Activated T-cell treated with anti-CD3 and anti-CD28 coated beads for 48 hours (primary cell): ENCODE measurements at places on chromosomes 3 and 15.
A peak's percentile ranks its signal among the peaks of the same experiment; 100 is the strongest.

DNA sequence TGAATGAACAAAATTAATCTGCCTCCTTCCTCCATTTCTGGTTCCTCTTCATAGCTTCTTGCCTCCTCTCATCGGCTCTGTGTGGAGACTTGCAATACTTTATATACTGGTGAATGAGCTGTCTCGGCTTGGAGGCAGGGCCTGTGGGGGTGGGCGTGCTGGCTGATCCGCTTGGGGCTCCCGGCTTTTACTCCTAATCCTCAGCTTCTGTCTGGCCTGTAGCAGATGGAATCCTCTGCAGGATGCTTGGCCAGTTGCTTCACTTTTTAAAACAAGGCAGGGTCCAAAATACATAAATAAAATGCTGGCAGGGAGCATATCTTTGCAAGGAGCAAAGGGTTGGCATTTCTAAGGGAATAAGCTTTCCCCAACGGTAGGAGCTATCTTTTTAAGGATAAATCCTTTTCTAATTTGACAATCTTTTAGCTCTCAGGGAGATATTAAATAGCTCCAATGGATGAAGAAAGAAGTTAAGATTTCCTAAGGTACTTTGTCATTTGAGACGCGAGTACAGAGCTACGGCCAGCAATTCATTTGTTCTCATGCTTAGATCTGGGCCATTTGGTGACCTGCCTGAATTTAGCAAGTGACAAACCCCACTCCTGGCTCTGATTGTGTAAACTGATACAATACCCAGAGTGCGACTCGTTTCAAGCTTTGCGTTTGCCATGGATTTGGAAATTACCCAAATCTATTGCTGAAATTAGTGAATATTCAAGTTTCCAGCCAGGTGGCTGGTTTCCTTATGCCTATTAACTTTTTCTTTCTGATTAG is 18.9 kb downstream of the SV2B start:
- DNase-seq, result no peak

- no peak for DNase-seq
These were observed 61.9 kb downstream of the CLDN1 start for GRCh38 chr3:190260301-190260700.

DNA sequence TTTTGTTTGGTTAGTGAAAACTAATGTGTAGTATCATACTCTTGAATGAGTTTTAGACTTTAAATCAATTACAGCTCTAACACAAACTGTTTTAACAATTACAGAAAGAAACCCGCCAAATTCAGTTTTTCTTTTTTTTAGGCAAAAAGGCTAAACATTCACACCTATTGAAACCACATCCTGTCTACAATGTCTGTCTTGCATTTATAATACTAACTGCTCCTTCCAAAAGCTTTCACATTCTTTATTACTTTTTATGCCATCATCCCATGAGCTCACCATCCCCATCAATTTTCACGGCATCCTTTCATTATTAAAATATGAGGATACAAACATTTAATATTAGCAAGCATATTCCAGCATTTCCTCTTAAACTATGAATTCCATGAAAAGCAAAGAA is 593.3 kb downstream of the FOXP1 start:
- no peak for DNase-seq

DNA sequence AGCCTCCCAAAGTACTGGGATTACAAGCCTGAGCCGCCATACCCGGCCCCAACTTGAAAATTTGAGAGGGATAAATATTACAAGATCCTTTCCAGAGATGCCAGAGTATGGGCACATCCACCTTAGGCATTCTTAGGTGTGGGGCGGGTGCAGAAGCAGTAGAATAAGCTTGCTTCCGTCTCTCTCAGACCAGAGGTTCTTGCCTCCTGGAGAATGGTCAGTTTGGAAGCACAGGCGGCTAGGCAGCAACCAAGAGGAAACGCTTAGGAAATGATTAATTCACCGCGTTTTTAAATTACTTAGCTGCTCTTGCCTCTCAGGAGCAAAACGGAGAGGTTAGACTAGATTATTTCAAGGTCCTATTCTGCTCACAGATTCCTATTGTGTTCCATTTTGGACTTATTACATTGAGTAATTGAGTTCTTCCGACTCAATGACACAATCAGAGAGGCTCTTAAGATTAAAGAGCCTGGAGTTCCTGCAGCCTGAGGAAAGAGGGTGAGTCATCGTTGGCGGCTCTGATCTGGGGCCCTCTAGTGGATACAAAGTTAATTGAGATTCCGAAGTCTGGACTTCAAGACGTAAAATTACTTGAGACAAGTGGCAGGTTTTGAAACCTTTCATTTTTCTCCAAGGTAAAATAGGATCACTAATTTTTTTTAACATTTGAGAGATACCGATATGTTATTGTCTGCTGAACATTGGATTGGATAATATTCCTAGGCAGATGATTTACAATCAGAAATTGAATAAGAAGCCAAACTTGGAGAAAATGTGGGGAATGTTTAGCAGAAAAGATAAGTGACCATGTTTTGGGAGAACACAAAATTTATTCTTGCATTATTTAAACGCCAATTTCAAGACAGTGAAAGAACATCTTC is 5.8 kb upstream of the TOPAZ1 start:
- peak; percentile 22 for DNase-seq

GRCh38 chr3:62625268-62625667 is 249.9 kb downstream of the CADPS start:
- DNase-seq, result no peak

DNA sequence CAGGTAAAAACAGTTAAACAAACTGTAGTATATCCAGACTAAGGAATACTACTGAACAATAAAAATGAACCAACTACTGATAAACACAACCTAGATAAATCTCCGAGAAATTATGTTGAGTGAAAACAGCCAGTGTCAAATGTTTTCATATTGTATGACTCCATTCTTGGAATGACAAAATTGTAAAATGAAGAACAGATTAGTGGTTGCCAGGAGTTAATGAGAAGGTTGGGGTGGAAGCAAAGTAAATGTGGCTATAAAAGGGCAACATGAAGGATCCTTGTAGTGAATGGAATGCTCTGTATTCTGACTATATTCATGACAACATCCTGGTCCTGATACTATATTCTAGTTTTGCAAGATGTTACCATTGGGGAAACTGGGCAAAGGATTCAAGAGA is 27.5 kb upstream of the ACKR4 start:
- DNase-seq, result no peak

GRCh38 chr3:37910671-37911400 is 49.2 kb downstream of the CTDSPL start:
- no peak for DNase-seq

DNA sequence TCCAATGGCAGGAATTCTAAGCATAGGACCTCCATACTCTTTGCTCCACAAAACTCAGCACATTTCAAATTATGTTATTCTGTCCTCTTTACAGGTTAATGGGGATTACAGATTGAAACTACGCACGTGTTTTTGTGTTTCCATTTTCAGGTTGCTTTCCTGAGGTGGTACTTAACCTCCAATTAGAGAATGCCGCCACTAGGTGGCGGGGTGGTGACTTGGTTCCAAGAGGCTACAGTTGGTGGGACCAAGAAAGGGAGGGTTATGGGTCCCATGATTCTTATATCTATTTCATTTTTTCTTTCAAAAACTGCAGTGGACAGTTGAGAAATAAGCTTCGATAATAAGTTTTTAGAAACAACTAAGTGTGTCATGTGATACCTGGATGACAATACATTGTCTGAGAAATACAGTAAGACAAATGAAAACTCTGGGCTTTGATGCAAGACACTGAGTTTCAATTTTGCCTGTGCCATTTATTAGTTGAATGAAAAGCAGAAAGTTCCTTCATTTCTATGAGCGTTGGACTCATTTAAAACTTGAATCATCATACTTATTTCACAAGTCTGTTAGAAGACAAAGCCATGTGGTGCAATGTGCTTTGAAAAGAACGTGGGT is 539.0 kb downstream of the FGF12 start:
- DNase-seq, result peak; percentile 25

- no peak for DNase-seq
These were observed 109.2 kb upstream of the ROBO2 start for GRCh38 chr3:76930712-76931111.

- DNase-seq, result no peak
These were observed 5.4 kb upstream of the ACAN start for GRCh38 chr15:88797663-88798339.

GRCh38 chr3:71916747-71917369 is 131.9 kb upstream of the PROK2 start:
- no peak for DNase-seq

GRCh38 chr3:73028803-73029202 is 32.2 kb downstream of the PPP4R2 start:
- no peak for DNase-seq

- DNase-seq, result no peak
These were observed 453.2 kb upstream of the PROK2 start for GRCh38 chr3:72238010-72238691.

DNA sequence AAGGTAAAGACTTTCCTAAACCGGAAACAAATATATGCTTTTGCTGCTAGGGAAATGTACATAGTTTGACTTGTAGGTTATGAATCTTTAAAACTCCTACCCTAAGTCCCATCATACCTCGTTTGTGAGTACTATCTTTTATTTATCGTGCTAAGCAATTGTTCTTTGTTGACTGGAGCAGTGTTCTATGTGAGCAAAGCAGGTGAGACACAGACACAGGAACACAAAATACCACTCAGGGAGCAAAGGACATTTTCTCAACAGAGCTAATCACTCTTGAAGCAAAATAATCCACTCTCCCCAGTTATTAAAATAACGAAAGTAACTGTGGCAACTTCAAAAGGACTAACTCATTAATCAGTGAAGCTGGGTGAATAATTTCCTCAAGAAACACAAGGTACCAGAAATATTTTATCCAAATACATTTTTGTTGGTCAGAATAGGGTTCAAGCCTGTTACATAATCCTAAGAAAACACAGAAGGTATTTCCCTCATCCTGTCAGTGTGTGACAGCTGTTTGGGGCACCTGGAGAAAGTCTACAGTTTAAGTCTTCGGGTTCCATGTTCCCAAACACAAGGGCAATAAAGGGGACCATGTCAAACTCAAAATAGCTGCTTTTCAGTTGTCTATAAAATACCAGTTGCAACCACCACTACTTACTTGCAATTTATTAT is 407.7 kb downstream of the FOXP1 start:
- DNase-seq, result no peak

DNA sequence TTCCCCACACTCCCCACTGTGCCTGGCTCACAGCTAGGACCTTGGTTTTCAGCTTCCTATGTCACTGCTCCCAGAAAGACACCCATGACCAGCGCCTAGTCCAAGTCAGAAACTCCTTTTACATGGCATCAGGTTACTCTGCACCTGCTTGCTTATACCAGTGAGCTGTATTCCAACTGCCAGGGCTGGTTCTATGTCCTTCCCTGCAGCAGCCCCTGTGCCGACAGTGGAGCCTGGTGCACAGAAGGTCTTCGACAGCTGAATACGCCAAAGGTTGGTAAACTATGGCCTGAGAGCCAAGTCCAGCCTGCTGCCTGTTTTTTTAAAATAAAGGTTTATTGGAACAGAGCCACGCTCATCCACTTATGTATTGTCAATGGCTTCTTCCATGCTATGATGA is 102.5 kb downstream of the IQSEC1 start:
- DNase-seq, result no peak

- DNase-seq, result no peak
These were observed 435.0 kb downstream of the MECOM start for GRCh38 chr3:169228522-169228921.

GRCh38 chr3:134078169-134078831 is 48.6 kb upstream of the SLCO2A1 start:
- DNase-seq, result no peak

- no peak for DNase-seq
These were observed 108.4 kb downstream of the MINAR1 start for GRCh38 chr15:79540551-79540950.

- DNase-seq, result no peak
These were observed 13.3 kb downstream of the PLXND1 start for GRCh38 chr3:129593230-129593594.

DNA sequence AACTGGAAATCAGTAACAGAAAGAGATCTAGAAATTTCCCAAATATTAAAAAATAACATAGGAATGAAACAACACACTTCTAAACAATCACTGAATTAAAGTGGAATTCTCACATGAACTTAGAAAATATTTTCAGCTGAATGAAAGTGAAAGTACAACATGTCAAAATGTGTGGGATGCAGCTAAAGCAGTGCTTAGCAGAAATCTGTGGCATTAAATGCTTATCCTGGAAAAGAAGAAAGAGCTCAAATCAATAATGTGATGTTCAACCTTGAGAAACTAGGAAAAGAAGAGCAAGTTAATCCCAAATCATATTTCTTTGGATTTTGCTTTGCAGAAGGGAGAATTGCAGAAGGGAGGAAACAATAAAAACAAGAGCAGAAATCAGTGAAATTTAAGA is 98.2 kb upstream of the NR2E3 start:
- no peak for DNase-seq

- DNase-seq, result no peak
These were observed 85.6 kb downstream of the PTPRG start for GRCh38 chr3:61646851-61647525.

GRCh38 chr3:12832350-12833221 is 8.8 kb downstream of the RPL32 start:
- no peak for DNase-seq

GRCh38 chr3:42690766-42691680 is 5.7 kb downstream of the KLHL40 start:
- no peak for DNase-seq

GRCh38 chr15:40550341-40551037 is 14.4 kb downstream of the CCDC32 start:
- DNase-seq, result no peak

DNA sequence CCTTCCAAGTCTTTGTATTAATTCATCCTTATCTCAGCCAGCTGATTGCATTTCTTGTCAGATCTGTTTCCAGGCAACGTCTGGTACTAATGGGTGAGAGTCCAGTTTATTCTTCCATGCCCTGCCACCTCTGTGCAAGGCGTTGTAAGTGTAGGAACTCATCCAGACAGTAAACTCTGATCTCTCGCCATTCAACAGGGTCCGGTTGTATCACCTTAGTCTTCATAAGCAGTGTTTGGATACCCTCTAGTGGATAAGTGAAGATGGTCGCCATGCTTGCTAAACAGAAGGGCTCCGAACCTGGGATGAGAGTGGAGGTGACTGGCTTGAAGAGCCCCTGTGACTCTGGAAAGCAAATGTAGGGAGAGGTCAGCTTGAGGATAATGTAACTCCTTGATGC is 51.6 kb upstream of the CMTM7 start:
- DNase-seq, result no peak

DNA sequence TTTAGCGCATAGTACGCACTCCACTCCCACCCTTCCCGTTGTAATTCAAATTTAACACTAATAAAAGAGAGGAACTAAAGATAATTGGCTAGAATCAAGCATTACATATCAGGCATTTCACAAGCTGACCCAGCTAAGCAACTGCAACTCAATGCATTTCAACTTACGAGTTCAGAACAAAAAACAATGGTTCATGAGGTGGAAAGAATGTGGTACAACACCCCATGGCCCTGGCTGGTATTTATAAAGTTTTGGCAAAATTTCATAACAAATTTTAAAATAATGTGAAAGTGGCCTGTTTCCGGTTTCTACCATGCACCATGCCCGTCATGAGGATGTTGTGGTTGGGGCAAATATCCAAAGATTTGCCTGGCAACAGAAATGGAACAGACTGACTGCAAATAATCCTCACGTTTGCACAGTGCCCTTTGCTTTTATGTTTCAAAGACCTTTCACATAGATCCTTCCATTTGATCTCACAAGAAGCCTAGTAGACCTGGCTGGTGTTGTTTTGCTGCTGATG is 455.3 kb upstream of the NR2F2 start:
- no peak for DNase-seq

- no peak for DNase-seq
These were observed 143.6 kb upstream of the TBC1D5 start for GRCh38 chr3:17885986-17886385.

- DNase-seq, result no peak
These were observed 133.6 kb upstream of the ICE2 start for GRCh38 chr15:60612400-60613048.

GRCh38 chr3:120062474-120062873 is 31.8 kb downstream of the GSK3B start:
- no peak for DNase-seq
